ENCODE measurements at places on chromosomes 1 and 21. TPM values are rescaled to one million over a fixed set of nuclear protein-coding genes. Genes with fewer than 3 reads are reported as not detected.

DNA sequence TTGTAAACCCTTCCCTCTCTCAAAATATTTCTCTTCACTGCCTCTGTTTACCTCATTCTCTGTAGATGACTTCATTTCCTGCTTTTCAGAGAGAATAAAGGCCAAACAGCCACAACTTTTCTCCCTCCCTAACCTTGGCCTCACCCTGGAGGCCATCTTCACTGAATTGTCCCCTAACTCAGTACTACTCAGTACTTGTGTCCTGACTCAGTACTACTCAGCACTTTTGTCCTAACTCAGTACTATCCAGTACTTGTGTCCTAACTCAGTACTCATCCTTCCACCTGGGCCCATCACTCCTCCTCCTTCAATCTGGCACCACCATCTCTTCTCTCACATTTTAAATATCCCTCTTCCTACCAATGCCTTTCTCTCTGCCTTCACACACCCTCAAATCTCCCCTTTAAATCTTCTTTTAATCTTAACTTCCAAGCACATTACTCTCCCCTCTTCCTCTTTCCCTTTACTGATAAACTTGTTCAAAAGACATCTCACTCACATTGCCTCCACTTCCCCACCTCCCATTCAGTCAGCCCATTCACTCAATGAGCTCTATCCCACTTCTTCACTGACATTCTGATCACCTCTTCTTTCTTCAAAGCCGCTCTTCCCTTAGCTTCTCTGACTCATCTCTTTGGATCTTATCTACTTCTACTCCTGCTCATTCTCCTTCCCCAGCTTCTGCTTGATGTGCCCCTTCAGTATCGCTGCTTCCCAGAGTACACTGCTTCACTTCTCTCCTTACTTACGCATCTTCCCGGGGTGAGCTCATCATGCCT is 121.4 kb downstream of the RNF220 start:
- no peak for DNase-seq

Gene LIN28A
- not detected for polyA plus RNA-seq

- DNase-seq, result no peak
These were observed 91.4 kb upstream of the RAVER2 start for GRCh38 chr1:64653466-64653865.

GRCh38 chr1:54577612-54578011 is 29.6 kb downstream of the ACOT11 start:
- no peak for DNase-seq

- no peak for DNase-seq
These were observed 18.0 kb upstream of the COX20 start for GRCh38 chr1:244817415-244817894.

Gene ACKR1
- not detected for polyA plus RNA-seq

DNA sequence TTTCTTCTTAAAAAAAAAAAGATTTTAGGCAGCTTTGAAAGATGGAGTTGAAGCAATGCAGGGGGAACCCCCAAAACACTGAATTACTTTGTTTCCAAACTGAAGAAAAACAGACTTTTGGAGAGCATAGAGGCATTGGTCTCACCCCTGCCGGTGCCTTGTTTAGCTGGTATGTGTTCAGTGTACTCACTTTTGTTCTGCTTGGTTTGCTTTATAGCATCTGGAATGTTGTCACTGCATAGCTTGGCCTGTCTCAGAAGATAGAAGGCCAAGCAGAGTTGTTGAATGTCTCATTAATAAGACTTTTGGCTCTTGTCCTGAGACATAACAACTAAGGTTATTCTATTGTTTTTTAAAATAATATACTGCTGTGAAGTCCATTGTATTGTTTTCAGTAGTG is 6.9 kb downstream of the THRAP3 start:
- DNase-seq, result no peak

Gene CD164L2
- not detected for polyA plus RNA-seq

- no peak for DNase-seq
These were observed 10.1 kb downstream of the PRDM2 start for GRCh38 chr1:13710086-13710485.

DNA sequence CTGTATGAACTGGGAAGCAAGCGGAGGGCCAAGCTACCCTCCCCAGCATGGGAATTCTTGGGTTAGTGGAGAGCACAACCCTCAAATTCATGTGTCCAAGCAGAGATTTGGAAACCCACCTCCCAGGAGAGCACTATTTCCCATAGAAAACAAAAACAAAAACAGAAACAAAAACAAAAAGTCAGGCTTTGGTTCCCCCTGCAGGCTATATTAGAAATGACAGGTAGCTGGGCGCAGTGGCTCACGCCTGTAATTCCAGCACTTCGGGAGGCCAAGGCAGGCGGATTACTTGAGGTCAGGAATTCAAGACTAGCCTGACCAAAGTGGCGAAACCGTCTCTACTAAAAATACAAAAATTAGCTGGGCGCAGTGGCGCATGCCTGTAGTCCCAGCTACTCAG is 10.8 kb downstream of the MINDY1 start:
- no peak for DNase-seq

DNA sequence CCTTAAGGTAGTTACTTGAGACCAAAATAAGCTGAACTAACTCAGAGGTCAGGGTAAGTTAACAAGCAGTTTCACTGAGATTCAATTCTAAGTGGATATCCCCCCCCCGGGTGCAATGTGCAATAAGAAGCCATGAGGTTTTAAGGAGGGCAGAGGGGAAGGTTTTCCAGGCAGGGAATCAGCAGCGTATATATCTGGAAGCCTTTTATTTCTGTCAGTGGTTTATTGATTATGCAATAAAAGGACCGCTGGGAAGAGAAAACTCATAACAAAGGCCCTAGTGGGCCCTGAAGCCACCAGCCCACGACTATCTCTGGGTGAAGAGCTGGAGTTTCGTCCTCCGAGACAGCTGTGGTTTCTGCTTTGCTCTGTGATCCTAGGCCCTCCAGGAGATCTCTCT is 53.1 kb upstream of the CTPS1 start:
- no peak for DNase-seq

DNA sequence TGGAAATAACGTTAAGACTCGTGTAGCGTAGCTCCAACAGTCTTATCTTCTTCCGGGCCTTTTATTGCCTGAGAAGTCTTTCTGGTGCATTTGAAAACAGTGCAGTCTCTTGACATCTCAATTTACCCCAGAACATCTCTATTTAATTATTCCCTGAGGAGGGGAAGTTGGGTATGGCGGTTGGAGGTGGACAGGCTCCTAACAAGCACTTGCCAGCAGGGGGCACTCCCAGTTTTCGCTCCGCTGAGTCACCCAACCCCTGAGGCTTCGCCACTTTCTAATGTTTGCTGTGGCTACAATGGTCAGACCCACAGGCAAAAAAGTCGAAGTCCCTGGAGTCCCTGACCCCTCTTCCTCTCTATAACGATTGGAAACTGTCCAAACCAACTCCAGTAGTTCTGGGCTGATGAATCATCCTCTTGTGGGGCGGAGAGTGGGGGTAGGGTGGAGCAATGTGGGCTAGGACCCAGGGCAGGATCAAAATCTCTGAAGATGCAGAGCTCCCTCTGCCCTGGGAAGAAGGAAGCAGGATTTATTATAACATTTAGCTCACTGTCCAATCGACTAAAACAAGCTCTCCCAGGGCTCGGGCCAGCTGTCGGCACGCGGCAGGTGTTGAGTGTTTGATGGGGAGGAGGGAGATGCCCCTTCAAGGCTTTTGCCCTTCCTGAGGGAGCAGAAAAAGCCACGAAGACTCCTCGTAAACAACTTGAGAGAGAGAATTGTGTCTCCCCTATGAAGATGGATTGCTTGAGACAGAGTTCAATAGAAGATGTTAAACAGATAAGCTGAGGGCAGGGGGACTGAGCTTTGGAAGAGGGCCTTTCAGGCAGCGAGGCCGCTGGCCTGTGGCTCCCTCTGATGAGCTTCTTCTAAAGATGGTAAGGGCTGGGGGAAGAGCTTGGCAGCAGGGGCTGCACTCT is 85.7 kb downstream of the BRINP2 start:
- no peak for DNase-seq

GRCh38 chr1:196462086-196462485 is 146.2 kb downstream of the KCNT2 start:
- DNase-seq, result no peak

DNA sequence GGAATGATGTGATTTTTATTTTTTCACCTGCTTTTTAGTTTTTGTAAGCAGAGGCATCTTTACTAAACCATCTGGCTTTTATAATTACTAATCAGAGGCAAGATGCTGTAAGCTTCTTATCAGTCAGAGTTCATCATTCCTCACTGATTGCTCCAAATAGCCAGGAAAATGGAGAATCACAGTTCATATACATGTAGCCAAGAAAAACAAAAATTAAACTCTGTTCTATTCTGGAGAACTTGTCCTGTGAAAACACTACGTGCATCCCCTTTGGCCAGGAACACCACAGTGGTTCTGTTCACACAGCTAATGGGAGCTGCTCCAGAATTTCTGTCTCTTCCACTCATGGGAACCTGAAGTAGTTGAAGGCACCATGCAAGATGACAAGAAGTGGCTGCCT is 725.5 kb upstream of the CHRM3 start:
- DNase-seq, result no peak

- no peak for DNase-seq
These were observed 574.7 kb upstream of the ZP4 start for GRCh38 chr1:238465449-238465848.

Gene FLG2
- not detected for polyA plus RNA-seq

GRCh38 chr1:14482784-14483450 is 115.6 kb upstream of the KAZN start:
- DNase-seq, result no peak

DNA sequence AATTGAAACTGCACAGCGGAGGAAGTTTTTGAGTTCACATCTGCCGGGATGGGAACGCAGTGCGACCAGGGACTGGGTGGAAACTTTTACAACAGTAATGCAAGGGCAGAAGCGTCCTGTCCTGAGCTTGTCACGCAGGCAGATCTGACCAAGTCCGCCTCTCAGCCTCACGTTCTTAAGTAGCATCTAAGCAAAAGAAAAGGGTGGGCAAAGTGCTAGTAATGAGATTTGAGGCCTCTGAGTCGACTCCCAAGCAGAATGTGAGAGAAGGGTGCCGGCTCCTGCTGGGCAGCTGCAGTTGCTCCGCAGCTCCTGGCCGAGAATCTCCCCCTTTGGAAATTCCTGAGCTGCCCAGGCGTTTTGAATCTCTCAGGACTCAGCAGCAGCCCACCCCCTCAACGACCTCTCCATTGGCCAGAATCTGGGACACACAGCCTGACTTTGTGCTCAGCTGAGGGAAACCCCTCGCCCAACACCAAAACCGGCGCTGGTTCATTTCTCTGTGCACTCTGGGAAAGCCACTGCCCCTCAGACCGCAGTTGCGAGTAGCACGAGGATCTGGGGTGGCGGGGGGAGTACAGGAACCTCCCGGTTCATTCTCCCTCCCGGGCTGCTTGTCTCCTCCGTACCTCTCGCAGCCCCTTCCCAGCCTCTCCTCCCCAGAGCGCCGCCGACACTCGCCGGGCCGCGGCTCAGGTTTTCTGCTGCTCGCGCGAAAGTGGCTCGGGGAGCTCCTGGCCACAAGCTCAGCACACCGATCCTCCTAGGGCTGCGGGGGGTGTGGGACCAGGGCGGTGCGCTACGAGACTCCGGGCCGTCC is 913 bp upstream of the S1PR1 start:
- peak; percentile 53 for DNase-seq
